NCI-H2081 treated with DMSO at 0.1 percent for 48 hours (cell line): ENCODE measurements at places on chromosomes 3 and 15.

GRCh38 chr3:162569314-162569713 lies 1072.7 kb downstream of the OTOL1 start:
- no peak for DNase-seq

- DNase-seq = no peak
Measured at GRCh38 chr3:33911525-33912322, 113.3 kb downstream of the PDCD6IP start.

- no peak for DNase-seq
Measured at GRCh38 chr15:67840749-67841512, 1.1 kb upstream of the RNU6-1 start.

- peak; percentile 59 for DNase-seq
Measured at GRCh38 chr3:173584093-173584837, 186.7 kb downstream of the NLGN1 start.

DNA sequence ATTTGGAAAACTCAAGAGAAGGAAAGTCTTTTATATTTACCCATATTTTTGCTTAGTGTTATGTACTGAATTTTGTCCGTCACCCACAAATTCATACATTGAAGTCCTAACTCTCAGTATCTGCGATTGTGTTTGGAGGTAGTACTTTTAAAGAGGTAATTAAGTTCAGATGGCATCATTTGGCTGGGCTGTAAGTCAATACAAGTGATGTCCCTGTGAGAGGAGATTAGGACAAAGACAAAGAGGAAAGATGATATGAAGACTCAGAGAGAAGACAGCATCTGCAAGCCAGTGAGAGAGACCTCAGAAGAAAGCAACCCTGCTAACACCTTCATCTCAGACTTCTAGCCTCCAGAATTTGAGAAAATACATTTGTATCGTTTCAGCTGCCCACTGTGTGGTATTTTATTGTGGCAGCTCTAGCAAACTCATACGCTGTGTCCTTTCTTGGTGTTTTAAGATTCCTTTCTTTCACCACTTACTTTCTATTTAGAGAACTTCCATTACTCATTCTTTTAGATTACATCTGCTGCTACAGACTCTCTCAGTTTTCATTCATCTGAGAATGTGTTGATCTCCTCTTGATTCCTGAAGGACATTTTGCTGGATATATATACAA lies 17.0 kb downstream of the LRCH3 start:
- no peak for DNase-seq

- DNase-seq = no peak
Measured at GRCh38 chr15:55230953-55231352, 34.2 kb upstream of the RSL24D1 start.

GRCh38 chr3:125151442-125151817 lies 61.1 kb downstream of the SLC12A8 start:
- DNase-seq = no peak

GRCh38 chr3:17013571-17013970 lies 128.8 kb downstream of the PLCL2 start:
- DNase-seq = no peak

- DNase-seq = no peak
Measured at GRCh38 chr3:50470658-50471057, 32.8 kb downstream of the CACNA2D2 start.

- DNase-seq = no peak
Measured at GRCh38 chr3:150751781-150752263, 11.1 kb downstream of the SIAH2 start.

GRCh38 chr15:89326316-89326715 lies 8.3 kb downstream of the POLG start:
- no peak for DNase-seq

DNA sequence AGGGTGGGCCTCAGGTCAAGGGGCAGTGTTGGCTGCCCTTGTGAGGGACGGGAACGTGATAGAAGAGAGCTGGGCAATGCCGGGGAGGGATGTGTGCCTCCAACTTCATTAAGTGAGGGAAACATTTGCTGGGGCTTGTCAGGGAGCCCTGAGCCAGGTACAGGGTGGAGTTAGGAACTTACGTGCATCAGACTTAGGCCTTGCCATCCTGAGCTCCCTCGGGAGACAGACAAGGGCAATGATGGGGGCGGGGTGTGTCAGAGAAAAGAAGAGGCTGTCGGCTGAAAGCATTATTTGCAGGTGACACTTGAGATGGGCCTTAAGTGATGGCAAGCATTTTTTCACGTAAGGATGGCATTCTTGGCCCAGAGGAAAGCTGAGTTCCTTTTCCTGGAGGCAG lies 1.6 kb downstream of the FAM131A start:
- no peak for DNase-seq

DNA sequence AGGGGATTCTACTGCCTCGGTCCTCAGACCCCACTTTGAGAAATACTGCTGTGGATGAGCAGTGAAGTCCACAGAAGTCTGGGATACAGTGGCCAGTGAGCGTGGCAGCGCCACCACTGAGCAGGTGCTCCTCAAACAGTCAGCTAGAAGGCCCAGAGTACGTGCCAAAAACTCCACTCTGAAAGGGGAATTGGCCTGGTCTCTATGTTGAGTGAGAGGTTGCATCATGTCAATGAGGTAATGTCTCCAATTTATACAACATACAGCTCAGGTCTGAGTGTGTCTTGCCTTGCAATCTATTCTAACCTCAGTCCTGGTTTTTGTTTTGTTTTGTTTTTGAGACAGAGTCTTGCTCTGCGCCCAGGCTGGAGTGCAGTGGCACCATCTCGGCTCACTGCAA lies 53.3 kb upstream of the ETV5 start:
- DNase-seq = no peak

GRCh38 chr15:63764124-63764803 lies 69.5 kb downstream of the HERC1 start:
- DNase-seq = no peak

DNA sequence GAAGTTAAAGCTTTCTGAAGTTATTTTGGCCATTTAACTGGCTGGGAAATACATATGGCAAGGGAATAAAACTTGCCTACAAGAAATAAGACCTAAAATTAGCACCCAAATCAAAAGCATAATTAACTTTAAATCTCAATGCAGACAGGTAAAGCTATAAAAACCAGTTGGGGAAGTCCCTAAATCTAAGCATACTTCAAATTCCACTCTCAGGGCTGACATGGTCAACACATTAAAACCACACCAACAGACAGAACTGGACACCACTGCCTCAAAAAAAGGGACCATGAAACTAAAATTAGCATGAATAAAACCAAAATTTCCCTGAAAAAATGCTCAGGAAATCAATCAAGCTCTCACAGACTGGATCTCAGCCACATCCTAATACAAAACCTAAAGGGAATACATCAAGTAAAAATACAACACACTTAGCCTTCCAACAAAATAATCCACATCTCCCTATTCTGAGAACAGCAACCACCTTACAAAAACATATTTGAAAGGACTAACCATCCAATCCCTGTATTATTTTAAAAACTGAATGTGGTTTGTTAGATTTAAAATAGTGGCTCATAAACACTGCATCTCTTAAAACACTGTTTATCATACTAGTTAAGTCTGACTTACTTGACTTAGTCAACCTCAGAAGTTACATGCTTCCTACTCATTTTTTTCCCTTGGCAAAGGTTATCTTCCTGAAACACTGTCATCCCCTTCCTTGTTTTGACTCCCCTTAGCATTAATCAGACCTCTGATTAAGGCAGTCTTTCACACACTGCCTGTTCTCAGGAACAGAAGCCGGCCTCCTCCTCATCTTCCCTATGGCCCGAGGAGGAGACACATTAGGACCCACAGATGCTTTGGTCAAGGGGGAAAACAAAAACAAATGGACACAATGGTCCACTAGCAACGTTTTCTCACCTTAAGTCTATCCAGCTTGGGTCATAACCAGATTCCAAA lies 8.3 kb downstream of the TRA2B start:
- DNase-seq = no peak

DNA sequence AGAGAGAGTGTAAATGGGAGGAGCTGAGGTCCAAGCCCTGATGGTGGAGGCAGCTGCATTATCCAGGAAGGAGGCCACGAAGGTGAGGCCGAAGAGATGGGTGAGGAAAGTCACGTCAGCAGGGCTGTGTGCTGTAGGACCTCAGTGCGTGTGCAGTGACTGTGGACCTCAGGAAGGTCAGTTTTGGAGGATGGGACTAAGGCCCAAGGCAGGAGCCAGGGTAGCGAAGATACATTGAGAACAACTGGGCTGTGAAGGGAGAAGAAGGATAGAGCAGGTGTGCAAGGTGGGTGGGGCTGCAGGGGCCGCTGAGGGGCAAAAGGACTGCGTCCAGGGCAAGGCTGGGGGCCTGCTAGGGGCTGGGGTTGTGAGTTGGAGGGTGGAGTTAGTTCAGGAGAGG lies 4.9 kb downstream of the KLHL40 start:
- DNase-seq = no peak

DNA sequence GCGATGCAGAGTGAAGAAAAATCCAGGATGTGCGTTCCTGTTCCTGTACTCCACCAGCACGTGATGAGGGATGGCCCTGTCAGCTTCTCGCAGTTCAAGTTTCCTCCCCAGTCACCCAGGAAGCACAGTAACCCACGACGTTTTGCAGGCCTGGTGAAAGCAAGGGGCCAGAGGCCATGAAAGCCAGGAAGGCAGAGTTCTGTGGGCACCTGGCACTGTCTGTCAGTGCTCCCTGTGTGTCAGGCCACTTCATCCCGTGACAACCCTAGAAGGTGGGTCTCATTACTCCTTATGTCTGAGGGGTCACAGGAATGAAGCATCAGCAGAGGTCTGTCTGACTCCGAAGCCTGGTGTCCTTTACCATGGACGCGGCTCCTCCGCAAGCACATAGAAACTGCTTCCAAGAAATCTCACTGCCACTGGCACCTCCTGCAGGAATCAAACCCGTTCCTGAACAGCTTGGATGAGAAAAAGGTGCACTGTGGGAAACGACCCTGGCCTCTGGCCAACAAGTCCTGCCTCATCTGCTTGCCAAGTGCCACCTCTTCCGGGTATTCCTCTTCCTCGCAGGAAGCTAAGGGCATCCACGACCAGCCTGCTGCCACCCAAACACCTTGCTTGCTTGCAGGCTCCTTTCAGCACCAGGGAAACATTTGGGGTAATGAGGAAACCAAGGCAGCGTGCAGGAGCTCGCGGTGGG lies 14.6 kb downstream of the RAB43 start:
- DNase-seq = no peak

GRCh38 chr3:147157631-147158030 lies 248.7 kb downstream of the ZIC4 start:
- DNase-seq = no peak

- DNase-seq = no peak
Measured at GRCh38 chr15:45136378-45136764, 6.6 kb downstream of the DUOX1 start.

GRCh38 chr15:62881056-62881455 lies 161.5 kb upstream of the TPM1 start:
- no peak for DNase-seq

- DNase-seq = no peak
Measured at GRCh38 chr3:16305111-16305541, 40.1 kb downstream of the OXNAD1 start.

- DNase-seq = no peak
Measured at GRCh38 chr15:36079021-36079420, 500.4 kb upstream of the CDIN1 start.

GRCh38 chr3:170323331-170323730 lies 34.2 kb upstream of the SKIL start:
- DNase-seq = no peak

GRCh38 chr15:63626955-63627354 lies 29.8 kb downstream of the FBXL22 start:
- no peak for DNase-seq

DNA sequence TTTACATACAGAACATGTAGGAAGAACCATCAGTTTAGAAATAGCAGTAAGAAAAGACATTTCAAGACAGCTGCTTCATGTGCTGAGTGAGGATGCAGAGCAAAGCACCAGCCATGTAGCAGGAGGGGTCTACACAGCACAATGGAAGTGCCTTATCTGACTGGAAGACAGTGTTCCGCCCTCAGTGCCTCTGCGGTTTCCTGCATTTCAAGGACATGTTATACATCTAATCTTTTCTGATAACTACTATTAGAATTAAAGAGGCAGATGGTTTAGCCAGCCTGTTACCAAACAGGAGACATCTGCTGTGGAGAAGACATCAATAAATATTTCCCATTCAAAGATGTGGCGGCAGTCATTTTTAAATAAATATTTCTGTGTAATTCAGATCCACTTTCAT lies 10.6 kb downstream of the LSG1 start:
- DNase-seq = no peak

GRCh38 chr3:69384326-69384725 lies 1.6 kb downstream of the FRMD4B start:
- DNase-seq = no peak

DNA sequence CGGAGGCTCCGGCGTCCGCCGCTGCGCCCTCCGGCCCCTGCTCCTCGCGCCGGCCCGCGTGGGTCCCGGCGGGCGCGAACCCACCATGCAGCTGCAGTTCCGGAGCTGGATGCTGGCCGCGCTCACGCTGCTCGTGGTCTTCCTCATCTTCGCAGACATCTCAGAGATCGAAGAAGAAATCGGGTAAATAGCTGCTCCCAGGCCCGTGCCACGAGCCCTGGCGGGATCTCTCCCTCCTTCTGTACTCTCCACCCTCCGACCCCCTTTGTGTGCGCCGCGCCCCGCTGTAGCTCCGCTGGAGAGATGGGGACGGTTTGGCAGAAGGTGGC lies 263 bp downstream of the ST8SIA2 start:
- no peak for DNase-seq

- no peak for DNase-seq
Measured at GRCh38 chr15:44775953-44776352, 39.6 kb downstream of the TRIM69 start.

- DNase-seq = no peak
Measured at GRCh38 chr3:186901135-186901734, 29.1 kb upstream of the ST6GAL1 start.

GRCh38 chr3:100698736-100699135 lies 10.6 kb upstream of the TFG start:
- no peak for DNase-seq

DNA sequence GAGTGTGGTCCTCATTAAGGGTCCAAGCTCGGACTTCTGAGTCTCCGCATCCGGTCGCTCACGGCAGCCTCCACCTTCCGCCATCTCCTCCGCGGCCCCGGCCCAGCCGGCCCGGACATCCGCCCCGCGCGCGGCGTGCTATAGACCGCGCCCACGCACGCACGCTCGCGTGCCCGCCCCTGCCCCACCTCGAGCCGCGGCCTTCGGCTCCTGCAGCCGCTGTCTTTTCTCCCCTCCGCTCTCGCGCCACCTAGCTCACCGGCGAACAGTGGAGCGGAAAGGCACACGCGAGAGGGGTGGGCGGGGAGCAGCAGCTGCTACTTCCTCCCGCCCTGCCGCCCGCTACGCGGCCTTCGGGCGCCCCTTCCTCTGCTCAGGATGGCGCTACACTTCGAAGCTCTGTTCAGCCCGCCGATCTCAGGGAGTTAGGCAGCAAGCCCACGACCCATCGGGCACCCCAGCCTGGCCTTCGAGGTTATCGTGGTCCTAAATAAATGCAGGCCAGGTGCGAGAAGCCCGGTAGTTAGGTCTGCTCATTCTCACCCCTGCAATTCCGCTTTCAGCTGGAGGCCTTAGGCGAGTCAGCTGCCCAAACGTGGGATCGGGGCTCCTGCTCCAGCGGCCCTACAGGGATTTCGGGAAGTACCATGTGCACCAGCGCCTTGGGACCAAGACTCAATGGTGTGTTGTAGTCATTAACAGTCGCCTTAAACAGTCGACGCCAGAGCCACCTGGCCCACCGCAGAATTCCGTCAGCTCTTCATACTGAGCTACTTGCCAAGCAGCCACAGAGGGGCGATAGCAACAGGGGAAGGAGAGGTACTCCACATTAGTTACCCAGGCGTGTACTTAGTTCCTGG lies at the start of gene USP4:
Gene USP4 (minus strand): TSS at position 113 of the 860 bp plus-strand sequence. CDS start 29 bp downstream, at position 84.
- DNase-seq = peak; percentile 12
